ENCODE measurements at places on chromosomes 7 and 10. TPM values are rescaled to one million over a fixed set of nuclear protein-coding genes. Genes with fewer than 3 reads are reported as not detected.

Gene CC2D2B
- 2.5 TPM for total RNA-seq

Gene GRM8
- 3.2 TPM for total RNA-seq

Gene ITIH5
- 13.1 TPM for total RNA-seq

Gene ADCY1
- 3.7 TPM for total RNA-seq

Gene SEMA4G
- 6.1 TPM for total RNA-seq

Gene C10orf90
- not detected for total RNA-seq

Gene TMEM26
- 1.2 TPM for total RNA-seq

Gene HHEX
- total RNA-seq: 10.0 TPM

Gene LIPN
- total RNA-seq: 0.41 TPM

Gene CHST3
- 31.5 TPM for total RNA-seq

Gene CALML3
- total RNA-seq: not detected

Gene C10orf88
- 7.6 TPM for total RNA-seq

DNA sequence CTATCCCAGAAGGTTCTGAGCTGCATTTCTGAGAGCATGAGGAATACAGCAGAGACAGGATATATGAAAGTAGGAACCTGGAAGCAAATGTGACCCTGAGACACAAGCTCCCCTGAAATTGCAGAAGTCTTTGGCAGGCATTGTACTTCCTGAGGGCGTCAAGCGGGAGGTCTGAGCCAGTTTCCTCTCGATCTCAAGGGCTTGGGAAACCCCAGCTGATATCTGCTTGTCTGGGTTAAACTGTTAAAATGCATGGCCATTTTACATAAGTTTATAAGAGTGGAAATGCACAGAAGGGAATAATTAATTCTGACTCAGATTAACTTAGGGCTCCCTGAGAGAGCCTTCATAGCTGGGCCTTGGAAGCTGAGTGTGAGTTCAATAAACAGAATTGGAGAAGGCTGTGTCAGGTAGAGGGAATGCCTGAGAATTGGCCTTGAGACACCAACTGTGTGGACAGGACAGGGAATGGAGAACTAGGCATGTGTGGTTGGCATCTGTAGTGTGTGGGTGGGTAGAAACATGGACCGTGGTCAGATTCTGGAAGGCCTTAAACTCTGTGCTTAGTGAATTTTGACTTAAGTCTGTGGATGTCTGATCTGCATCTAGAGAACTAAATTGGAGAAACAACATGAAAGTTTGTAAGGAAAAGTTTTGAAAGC, 53.3 kb downstream of the WIPF3 start:
- no peak for DNase-seq

DNA sequence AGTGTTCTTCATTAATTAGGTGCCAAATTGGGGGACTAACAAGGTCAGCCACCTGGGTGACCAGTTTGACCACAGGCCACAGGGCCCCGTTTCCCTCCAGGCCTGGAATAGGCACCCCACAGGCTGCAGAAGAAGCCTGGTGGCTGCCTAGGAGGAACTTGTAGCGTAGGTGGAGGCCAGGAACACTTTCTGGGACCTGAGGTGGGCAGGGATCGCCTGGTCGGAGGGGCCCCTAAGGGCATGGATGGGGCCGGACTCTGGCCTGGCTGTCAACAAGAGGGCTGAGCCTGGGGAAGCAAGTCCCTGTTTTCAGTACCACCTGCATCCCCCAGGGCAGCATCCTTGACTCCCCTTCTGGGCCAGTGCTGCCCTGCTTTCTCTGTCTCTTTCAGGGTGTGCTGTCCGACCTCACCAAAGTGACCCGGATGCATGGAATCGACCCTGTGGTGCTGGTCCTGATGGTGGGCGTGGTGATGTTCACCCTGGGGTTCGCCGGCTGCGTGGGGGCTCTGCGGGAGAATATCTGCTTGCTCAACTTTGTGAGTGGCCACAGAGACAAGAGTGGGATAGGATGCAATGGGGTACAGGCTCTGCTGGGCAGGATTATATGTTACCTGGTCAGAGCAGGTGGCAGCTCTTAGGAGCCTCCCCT, 30.7 kb upstream of the SH2D4B start:
- DNase-seq: no peak

DNA sequence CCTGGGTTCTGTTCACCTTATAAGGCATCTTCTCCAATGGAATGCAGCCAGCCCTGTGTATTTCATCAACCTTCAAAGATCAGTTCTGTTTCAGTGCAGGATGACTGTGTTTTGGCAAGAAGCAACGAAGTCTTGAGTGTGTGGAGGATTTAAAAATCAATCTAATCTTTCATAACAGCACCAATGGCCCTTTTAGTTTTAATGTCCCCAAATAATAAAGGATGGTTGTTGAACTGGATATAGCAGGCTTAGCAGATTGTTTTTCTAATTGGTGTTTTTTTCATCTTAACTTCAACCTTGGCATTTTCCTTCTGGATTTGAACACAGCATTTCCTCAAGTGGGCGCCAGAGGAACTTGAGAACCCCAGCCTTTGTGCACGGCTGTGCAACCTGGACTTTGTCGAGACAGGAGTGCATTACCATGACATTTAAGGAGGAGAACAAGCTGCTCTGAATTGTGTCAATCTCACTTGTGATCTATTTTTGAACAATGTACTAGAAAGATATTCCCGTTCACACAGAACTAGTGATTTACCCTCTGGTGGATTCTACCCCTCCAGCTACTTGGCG, 313.3 kb upstream of the AKR1E2 start:
- peak; percentile 49 for DNase-seq

- no peak for DNase-seq
Measured at GRCh38 chr10:59012839-59013238, 163.6 kb upstream of the PHYHIPL start.

GRCh38 chr7:115078851-115079250, 157.0 kb downstream of the MDFIC start:
- DNase-seq: no peak

DNA sequence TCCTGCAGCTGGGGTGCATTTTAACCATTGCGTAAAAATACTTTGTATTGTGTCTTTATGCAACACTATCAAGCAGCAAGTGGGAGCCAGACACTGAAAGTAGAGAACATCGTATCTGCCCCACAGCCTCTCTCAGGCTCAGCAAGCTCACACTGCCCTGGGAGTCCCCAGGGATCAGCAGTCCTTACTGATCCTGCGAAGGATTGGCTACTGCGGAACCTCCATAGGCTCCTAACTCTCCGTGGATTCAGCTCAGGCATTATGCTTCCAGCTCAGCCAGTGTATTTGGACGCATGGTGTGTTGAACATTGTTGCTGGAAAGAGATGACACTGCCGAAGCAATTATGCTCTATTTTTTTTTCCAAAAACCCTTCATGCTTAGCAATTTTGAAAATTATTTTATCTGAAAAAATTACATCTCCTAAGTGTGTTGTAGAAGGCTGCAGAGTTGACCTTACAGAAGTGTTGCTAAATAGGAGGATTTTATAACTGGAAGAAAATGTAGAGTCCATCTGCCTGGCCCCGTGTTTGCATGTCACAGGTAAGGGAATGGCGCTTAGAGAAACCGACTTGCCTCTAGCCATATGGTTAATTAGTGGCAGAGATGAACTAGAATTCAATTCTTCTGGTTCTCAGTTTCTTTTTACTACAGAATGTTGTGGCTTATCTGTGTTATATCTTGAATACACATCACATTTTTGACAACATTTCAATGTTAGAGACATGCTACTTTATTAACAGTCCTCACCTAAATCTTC, 276.4 kb upstream of the COBL start:
- no peak for DNase-seq

- no peak for DNase-seq
Measured at GRCh38 chr10:43384252-43385221, 13.1 kb downstream of the FXYD4 start.

GRCh38 chr7:14191686-14192098, 202.2 kb upstream of the ETV1 start:
- DNase-seq: no peak

GRCh38 chr7:122692769-122693309, 6.1 kb downstream of the RNF133 start:
- DNase-seq: no peak

DNA sequence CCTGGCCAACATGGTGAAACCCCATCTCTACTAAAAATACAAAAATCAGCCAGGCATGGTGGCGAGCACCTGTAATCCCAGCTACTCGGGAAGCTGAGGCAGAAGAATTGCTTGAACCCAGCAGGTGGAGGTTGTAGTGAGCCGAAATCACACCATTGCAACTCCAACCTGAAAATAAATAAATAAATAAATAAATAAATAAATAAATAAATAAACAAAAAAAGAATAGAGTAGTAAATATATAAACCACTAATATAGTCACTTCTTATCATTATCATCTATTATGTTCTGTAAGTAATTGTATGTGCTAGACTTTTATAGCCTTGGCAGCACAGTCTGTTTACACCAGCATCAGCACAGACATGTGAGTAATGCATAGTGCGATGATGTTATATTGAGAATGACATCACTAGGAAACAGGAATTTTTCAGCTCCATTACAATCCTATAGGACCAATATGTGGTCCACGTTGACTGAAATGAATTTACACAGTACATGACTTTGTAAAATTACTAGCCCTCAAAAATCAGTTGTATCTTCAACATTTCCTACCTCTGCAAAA, 385.4 kb upstream of the ANKRD30A start:
- DNase-seq: no peak

DNA sequence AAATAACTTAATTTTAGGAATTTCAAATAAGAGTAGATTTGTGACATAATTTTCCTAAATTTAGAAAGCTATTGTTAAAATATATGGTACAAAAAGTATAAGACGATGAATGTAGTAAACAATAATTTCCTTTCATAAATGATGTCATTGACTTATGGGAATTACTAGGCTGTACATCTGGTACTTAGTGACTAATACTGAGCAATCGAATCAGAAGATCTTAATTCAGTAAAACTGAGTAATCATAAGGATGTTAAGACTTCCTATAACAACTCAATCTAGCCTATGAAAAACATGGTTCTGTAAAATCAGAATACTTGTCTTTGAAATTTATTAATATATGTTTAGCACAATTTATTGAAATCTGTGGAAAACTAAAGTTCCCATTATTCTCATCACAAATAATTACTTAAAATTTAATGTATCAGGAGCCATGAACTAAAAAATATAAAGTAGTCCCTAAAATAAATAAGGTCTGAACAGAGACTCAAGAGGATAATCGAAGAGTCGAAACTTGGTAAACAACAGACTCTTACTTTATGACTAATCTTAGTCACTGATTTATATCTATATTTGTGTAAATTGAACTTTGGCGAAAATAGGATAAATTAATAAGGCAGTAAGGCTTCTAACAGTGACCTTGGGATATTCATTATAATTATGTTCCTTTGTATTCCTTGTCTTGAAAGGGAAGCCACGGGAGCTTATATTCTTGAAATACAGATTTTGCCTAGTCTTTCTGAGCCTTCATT, 142.1 kb downstream of the HGF start:
- DNase-seq: no peak

- DNase-seq: no peak
Measured at GRCh38 chr7:31553661-31554081, 39.8 kb downstream of the ITPRID1 start.

GRCh38 chr7:7188091-7188490, 5.7 kb downstream of the C1GALT1 start:
- no peak for DNase-seq

DNA sequence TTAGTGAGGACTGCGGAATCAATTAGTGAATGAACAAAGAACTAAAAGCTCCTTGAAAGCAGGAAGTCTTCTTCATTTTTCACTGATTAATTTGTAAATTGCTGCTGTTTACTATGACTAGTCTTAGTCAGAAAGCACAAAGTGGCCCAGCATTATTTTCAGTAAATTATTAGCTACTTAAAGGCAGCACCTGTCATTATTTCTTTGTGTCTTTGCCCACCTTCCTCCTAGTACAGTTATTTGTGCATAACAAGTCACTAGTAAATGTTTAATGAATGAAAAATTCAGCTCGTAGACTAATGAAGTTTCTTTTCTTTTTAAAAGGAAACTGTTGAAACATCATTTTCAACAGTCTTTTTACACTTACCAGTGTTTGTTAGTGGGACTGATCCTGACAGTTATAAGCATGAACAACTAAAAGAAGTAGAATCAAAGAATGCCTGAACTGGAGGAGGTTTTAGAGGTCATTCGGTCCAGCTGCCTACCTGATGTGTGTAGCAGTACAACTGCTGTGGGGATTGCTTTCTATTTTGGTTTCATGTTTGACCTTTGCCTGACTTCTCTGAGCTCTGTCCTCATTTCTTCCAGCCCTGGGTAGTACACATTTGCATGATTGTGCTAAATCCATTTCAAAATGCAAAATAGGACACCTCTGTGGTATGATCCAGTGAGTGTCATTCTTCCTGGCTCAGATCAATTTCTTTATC, 140.0 kb upstream of the PHYHIPL start:
- DNase-seq: no peak

DNA sequence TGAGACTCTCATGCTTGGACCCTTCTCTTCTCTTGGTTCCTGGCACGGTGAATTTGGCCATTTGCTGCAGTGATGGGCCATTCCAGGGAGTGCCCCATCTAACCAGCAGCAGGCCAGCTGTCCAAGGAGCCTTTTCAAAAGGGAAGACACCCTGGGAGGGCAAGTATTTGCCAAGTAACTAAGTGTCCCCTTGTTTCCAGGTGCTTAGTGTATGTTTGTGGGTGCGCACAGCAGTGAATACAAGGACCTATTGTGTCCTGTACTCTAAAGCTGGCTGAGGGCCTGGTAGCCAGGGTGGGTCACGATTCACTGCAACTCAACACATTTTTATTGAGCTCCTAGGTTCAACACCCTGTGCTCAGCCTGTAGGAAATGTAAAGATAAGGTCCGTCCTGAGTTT, 348.8 kb downstream of the RNLS start:
- DNase-seq: no peak

DNA sequence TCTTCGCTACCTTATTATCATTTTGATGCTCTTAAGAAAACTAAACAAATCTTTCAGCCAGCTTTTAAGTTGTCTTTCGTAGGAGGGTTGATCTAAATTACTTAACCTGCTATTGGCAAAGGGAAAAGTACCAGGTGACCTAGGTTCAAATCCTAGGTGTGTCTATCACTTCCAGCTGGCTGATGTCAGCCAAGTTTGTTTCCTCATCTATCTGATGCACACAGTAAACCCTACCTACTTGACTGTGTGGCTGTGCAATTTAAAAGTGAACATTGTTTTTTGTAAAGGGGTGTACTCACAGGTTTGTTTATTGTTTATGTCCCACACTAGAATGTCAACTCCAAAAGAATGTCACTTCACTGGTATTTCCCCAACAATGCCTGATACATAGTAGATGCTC, 21.9 kb upstream of the CAMK1D start:
- DNase-seq: no peak

GRCh38 chr7:41885078-41885477, 182.2 kb upstream of the INHBA start:
- no peak for DNase-seq

DNA sequence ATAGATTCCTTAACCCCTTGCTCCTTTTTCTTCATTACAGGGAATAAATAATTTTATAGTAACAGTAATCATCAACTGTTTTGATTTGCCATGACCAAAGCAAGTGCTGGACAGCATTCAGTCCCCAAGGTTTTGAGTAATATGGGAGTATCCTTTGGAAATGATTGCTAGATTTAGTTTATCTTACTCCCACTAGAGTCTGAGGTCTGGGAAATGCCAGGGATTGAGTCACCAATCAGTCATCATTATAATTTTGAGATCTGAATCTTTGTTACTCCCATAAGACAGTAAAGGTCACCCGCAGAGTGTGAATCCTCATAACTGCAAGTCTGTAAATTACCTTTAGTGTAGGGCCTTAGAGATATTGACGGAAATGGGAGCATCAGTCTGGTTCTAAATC, 133.7 kb upstream of the SEMA3E start:
- no peak for DNase-seq

- no peak for DNase-seq
Measured at GRCh38 chr10:20162123-20162522, 345.9 kb downstream of the PLXDC2 start.

GRCh38 chr10:60759181-60759580, 19.1 kb upstream of the CDK1 start:
- no peak for DNase-seq

GRCh38 chr7:116806046-116806944, 56.1 kb upstream of the CAPZA2 start:
- DNase-seq: no peak

Data from kidney (tissue), 22 donors.